Right kidney (tissue), 9 donors: ENCODE measurements at places on chromosomes 3 and 15.

DNA sequence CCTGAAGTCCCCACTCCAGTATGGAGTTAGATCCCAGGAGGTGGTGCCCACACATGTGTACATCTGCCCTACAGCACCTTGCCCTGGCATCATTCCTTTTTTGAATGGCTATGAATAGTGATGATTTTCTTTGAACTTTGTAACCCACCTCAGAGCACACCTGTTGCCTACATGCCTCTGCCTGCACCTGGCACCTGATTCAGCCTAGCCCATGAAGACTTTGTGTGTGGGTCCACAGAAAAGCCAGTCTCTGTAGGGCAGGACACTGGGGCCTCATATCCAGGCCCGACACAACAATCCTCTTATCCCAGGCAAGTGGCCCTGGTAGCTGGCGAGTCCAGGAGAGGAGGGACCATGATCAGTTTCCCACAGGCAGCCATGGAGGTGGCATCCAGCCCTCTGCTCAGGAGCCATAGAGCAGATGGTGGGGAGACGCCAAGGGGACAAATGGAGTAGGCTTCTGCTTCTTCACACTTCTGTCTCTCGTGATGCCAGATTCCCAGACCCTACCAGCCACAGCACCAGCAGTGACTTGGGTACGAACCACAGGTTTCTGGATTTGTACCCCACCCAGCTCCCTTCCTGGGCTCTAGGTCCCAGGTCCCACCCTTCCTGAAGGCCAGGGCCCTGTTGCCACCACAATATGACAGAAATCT is 230.7 kb downstream of the UACA start:
- DNase-seq = no peak

DNA sequence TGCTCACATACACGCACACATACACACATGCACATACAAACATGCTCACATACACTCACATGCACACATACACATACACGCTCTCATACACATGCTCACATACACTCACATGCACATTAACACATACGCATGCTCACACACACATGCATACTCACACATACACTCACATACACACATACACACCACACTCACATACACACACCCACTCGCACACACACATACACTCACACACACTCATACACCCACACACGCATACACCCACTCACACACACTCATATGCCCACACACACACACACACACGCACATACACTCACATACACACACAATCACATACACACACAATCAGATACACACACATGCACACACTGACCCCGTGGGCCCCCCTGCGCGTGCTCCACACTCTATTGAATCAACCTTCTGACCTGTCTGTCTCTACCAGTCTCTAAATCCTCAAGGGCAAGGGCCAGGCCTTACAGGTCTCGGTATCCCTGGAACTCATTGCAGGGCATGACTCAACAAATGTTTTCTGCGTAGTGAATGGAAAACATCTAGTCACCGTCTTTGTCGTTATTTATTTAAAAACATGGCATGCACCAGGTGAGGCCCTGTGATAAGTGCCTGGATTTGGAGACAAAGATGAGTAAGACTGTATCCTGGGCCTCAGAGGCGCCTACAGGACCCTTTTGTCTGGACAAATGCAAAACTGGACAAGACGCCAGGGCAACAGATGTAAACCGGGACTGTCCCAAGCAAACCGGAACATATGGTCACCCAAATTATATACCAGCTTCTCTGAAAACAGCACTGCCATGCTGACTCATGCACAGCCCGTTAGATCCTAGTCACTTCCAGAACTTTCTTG is 41.8 kb downstream of the GRK7 start:
- no peak for DNase-seq

- DNase-seq = peak; percentile 58
Measured at GRCh38 chr15:62254137-62254934, 89.3 kb upstream of the C2CD4B start.

DNA sequence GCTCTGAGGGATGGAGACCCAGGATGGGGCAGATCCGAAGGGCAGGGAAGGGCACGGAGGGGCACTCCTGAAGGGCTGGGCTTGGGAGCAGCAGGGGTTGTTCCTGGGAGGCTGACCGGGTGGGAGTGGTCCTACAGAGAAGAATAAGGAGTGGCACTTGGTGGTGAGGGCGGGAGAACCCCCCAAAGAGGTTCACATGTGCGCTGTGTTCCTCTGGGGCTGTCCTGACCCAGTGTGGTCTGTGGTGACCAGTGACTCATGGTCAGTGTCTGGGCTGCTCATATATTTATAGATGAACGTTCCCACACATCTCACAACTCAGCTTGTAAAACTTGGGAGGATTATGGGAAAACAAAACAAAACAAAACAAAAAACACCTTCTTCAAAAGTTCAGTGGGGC is 10.0 kb downstream of the TRPM1 start:
- no peak for DNase-seq

- DNase-seq = no peak
Measured at GRCh38 chr3:49295489-49296058, 18.5 kb upstream of the C3orf62 start.

DNA sequence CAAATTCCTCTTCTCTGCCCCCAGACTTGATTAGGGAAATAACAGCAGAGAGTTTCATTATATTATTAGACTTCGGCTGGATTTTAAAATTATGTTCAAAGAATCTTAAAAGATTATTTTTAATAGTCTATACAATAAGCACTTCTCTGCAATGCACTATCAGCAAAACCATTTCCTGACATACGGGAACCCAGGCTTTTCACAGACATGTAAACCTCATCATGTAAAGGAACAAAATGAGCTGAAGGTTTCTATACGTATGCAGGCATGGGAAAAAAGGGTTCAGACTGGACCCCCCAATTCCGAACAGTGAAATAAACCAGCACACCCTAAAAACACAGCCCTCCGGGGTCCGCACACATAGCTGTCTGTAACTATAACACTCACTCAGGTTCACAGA is 77.5 kb upstream of the LMOD3 start:
- DNase-seq = peak; percentile 40

DNA sequence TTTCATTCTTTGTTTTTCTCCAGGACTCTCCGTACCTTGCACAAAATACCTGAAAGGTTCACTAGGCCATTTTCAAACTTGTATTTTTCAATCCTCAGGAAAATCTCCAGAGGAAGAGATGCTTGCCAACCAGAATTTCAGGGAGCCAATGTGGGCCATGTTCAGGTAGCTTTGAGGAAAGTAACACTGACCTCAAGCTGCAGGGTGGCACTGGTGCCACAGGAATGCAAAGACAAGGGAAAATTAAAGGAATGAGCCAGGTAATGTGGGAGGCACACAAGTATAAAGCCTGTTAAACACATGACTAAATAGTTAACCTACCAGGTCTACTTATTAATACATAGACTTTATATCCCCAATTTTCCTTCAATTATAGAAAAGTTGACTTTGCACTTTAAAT is 51.9 kb upstream of the GAP43 start:
- no peak for DNase-seq

- no peak for DNase-seq
Measured at GRCh38 chr3:28901018-28901417, 379.9 kb upstream of the RBMS3 start.

- DNase-seq = no peak
Measured at GRCh38 chr3:10334459-10334858, 13.5 kb upstream of the SEC13 start.

DNA sequence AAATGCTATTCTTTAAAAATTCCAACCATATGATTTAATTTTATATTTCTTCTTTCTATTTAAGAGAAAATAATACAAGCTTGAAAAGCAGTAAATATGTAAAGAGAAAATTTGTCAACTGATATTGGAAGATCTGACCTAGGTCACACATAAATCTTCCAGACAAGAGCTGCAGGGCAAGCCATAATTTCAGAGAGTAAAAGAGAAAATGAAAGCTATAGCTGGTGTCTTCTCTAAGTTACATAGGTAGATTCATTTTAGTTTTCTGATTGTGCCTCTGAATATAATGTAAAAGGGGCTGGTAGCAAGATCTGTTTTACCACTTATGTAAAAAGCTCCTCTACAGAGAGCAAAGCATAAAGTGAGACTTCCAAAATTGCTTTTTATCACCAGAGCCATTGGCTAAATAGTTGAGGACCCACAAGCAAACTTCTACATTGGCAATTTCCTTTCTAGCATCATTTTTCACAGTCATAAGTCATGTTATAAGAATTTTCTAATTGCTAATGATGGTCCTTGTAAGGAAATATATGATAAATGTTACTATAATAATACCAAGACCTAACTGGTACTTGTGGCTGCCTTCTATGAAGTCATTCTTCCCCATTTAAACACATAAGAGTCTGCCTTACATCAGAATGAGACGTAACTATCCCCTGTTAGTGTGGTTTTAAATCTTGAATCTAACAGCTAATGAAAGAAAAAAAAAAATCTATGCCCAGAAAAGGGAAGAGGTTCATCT is 80.8 kb upstream of the SKOR1 start:
- DNase-seq = no peak

DNA sequence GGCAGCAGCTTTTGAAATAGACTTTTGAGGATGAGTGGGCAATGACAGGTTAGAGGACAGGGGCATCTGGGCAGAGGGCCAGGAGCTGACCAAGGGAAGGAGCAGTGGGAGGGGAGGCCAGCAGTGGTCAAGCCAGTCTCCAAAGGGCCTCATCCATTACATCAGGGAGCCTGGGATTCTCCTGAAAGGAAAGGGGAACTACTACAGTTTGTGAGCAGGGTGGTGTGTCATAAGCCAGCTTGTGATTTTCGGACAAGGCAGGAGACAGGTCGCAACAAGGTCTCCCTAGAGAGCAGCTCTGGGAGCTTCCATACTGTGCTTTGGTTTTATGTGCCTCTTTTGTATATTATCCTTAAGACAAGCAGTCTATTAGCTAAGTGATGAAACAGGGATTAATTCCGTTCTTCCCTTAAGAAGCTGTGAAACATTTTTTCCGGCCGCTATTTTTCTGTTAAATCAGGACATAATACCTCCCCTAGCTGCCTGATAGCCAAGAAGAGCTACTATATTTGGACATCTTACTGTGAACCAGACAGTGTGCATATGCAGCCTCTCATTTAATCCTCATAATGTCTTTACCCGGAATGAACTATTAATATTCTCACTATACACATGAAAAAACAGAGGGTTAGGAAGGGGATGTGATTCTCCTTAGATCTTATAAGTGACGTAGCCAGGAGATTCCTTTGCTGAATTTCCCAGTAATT is 46.4 kb downstream of the C2CD4B start:
- DNase-seq = no peak

DNA sequence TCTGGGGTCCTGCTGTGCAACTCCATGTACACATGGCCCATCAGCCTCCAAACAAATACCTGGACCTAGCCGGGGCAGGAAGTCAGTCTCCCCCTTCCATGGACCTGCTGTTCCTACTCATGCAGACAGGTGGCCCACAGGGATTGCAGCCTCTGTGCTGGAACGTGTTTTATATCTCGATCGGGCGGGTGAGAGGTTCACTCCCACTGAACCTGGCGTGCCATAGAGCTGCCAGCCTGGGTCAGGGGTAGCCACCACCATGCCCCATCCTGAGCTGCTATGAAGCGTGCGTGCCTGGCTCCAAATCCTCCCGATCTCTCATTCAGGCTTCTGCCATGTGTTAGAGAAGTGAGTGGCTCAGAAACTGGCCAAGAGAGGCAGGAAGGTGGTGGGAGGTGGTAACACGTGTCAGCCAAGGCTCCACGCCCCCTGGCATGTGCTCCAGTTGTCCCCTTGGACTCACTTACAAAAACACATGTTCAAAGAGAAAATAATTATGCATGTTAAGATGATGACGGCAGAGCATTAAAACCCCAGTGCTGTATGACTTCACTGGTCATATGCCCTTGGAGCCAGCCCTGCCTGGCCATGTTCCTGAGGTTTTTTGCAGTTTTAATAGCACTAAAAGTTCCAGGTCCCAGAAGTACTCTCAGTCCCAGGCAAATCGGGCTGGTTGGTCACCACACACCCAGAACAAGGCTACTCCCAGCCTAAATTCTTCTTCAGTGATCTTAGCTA is 30.6 kb downstream of the CTSH start:
- no peak for DNase-seq

DNA sequence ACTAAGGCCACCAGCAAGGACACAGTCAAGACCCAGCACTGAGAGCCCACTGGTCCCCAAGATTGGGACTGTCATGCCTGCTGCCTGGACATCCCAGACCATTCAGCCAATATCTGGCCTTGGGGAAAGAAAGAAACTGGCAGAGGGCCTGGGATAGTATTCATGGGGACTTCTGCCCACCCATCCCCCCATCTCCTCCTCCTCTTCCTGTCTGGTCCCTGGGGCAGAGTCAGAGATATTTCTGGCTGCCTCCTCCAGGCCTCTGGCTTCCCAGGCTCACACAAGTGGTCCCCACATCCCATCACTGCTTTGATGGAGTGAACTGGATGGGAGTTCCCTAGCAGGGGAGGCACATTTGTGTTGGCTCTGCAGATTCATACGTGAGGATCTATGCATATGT is 4.2 kb upstream of the RASL12 start:
- no peak for DNase-seq

GRCh38 chr3:5301651-5302297 is 114.3 kb downstream of the EDEM1 start:
- DNase-seq = no peak

DNA sequence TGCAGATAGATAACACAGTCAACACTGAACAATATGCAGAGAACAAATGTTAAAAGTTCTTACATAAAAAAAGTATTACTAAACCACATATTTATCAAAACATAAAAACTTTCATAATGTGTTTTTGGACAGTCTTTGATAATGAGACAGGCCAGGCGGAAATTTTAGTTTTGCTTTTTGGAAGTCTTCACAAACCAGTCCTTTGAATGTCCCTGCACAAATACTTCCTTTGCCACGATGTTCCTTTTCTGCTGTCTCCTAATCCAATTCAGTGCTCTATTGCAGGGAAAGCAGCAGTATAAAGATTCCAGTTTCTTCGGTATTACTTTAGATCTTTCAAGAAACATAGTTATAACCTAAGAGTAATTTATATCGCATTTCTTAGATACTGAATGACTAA is 135.9 kb downstream of the TBL1XR1 start:
- no peak for DNase-seq

DNA sequence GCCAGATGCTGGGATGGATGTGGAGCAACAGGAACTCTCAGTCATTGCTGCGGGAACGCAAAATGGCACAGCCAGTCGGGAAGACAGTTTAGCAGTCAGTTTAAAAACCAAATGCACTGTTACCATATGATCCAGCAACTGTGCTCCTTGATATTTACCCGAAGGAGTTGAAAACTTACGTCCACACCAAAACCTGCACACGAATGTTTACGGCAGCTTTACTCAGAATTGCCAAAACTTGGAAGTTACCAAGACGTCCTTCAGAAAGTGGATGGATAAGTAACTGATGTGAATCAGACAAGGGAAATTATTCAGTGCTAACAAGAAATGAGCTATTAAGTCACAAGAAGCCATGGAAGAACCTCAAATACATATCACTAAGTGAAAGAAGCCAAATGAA is 36.1 kb upstream of the SLC41A3 start:
- DNase-seq = no peak

DNA sequence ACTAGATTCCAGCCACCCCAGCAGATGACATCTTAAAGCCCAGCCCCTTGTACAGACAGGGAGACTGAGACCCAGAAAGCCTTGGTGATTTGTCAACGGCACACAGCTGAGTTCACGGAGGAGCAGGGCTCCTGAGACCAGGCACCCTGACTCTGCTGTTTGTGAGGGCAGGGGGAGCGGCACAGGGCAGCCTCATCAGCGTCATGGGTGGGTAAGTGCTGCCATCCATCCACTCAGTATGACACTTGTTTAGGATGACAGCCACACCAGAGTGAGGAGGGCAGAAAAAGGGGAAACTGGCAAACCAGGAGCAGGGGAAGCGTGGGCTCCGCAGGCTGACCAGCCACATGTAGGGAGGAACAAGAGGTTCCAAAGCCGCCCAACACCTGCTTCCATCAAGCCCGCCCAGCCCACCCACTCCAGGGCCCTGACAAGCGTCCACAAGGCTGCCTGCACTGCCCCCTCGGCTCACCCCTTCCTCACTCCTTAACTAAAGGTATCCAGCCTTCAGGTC is 19.9 kb downstream of the RBPMS2 start:
- DNase-seq = no peak
